ENCODE measurements at places on chromosomes 2 and 18.

GRCh38 chr2:88190808-88191721, 20.9 kb downstream of the THNSL2 start:
- no peak for DNase-seq

DNA sequence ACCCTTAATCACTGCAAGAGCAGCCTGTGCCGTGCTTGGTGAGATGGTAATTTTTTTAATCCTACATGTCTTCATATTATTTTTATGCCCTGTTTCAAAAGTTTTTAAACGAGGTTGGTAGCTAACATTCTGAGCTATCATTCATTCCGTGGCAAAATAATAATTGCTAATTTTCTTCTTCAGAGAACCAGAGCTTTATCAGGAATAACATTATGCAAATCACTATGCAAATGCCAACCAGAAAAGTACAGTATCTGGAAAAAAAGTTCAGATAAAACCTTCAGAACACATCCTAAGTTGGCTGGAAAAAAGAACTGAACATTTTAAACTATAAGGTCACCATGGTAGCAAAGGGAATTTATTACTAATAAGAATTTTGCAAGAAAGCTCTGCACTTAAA, 165.1 kb upstream of the NABP1 start:
- DNase-seq = no peak

DNA sequence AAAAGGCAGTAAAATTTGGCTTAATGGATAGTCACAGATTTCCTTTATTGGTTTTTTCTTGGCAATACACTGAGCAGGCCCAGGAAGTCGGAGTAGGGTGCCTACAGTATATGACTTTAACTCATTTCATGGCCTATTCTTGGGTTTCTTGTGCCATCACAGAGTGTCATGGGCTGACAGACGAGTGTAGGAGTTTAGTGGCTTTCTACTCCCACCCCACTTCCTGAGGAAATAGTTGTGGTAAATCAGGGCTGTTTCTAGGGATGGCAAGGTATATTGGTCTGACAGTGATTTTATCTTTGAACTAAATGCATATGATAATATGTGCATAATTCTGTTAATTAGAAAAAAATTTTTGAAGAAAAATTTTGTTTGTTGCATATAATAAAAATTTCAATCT, 100.1 kb downstream of the PLCL1 start:
- DNase-seq = no peak

DNA sequence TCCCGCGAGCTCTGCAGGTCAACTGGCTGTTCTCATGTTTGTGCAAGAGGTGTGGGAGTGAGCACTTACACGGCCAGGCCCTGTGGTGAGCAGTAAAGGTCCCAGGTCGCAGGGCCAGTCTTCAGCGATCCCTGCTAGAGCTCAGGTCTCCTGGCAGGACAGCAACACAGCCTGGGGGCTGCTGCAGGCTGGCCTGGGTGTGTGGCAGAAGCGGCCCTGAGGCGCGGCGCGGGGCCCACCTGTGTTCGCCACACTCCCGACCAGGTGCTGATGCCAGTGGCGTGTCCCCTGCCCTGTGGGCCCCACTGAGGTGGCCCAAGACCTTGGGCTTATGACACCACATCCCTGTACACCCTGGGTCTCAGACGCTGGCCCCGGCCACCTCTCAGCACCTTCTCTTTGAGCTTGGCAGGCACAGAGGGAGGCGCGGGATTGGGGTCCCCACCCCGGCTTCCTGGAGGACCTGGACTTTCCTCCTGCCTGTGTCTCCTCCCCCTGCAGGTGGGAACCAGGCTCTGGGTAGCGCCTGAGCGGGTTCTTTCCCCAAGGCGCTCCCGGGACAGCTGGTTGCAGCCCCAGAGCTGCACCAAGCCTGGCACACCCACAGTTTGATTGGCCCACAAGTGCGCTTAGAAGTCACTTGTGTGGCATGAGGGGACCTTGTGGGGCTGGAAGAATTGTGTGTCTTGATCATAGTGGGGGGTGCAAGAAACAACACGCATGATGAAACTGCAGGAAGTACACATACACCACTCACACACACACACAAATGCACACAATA, 59.2 kb downstream of the TWIST2 start:
- DNase-seq = no peak

DNA sequence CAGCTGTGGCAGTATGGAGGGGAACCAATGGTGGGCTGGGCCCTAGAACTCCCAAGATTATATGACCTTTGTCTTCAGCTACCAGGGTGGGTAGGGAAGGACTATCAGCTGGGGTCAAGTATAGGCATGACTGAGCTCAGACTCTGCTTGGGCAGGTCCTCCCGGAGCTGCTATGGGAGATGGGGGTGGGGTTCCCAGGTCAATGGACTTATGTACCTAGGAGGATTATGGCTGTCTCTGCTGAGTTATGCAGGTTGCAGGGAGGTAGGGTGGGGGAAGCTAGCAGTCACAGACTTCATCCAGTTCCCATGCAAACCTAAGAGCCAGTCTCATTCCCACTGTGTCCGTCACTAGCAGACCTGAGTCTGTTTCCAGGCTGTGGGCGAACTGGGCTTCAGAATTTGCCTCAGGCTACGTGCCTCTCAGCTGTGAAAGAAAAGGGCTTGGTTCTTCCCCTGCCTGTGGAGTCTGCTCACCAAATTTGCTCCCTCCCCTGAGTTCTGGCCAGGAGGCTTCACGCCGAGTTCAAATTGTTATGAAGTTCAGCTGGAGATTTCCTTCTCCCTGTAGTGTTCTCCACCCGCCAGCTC, 985.8 kb upstream of the NRXN1 start:
- no peak for DNase-seq

DNA sequence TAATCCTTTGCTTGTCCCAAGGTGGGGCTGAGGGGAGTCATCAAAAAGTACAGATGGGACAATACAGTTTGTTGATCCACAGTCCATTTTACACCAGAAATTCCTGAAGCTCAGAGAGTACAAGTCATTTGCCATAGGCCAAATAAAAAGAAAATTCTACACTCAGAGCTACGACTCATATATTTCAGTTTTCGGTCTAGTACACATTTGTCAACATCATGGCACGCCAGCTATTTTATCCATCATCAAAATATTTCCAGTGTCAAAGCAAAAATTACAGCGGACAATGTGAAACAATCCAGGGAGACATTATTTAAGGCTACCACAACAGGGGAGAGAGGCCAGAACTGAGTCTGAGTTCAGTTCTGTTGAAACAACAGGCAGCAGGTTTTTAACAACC, 587.5 kb upstream of the DSEL start:
- DNase-seq = no peak

- DNase-seq = no peak
Observed at GRCh38 chr18:2656237-2656980, 883 bp downstream of the SMCHD1 start.

GRCh38 chr2:103004426-103004942, 242.7 kb downstream of the TMEM182 start:
- DNase-seq = no peak

GRCh38 chr2:28457237-28457636, 38.6 kb upstream of the PLB1 start:
- DNase-seq = no peak

GRCh38 chr2:224110811-224111210, 71.7 kb upstream of the SERPINE2 start:
- DNase-seq = no peak

GRCh38 chr2:121254748-121255147, 30.3 kb downstream of the TFCP2L1 start:
- no peak for DNase-seq

- peak; percentile 3 for DNase-seq
Observed at GRCh38 chr2:138078153-138078552, 113.9 kb downstream of the HNMT start.

GRCh38 chr2:160426604-160427003, 67.0 kb downstream of the RBMS1 start:
- DNase-seq = no peak

GRCh38 chr2:17540813-17541530, 476 bp downstream of the VSNL1 start:
- DNase-seq = no peak

- DNase-seq = no peak
Observed at GRCh38 chr2:214737188-214737587, 72.3 kb downstream of the BARD1 start.

DNA sequence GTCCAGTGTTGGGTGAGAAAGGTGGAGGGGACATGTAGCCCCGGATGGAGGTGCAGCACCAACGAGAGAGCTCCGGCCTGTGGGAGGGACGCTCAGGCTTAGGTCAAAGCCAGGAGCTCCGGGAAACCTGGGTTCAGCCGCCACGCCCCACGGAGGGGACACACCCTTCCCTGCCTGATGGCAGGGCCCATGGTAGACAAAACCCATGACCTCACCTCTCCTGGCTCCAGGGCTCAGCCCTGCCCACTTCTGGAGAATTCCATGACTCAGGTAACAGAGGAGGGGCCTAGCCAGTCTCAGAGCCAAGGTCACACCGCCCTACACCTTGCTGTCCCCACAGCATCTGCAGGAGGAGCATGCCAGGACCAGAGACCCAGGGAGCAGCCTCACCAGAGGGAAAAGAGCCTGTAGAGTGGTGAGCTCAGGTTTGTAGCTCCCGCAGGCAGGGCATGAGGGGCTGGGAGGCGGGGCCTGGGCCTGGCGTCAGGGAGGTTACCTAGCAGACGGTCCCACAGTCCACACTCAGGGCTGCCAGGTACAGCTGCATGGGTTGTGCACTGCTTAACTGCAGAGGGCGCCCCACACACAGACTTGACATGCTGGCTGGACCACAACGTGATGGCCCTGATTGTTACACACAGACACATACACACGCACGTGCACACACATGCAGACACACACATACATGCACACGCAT, 70.8 kb upstream of the SMAD7 start:
- DNase-seq = no peak

GRCh38 chr2:38600242-38600891, 2.4 kb downstream of the HNRNPLL start:
- DNase-seq = no peak

DNA sequence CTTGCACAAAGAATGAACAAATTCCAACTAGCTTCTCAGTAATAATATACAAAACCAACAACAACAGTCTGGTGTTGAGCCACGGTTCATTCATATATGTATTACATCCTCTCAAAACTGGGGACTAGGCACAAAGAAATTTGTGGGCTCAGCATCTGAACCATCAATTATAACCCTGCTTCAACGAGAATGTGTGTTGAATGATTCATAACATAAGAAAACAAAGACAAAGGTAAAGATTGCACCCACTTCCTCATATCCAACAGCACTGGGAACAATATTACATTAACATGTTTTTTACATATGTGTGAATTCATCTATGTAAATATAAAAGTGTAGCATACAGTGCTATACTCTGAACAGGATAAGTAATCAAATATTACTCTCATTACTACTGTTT, 144.8 kb downstream of the CDH2 start:
- no peak for DNase-seq

DNA sequence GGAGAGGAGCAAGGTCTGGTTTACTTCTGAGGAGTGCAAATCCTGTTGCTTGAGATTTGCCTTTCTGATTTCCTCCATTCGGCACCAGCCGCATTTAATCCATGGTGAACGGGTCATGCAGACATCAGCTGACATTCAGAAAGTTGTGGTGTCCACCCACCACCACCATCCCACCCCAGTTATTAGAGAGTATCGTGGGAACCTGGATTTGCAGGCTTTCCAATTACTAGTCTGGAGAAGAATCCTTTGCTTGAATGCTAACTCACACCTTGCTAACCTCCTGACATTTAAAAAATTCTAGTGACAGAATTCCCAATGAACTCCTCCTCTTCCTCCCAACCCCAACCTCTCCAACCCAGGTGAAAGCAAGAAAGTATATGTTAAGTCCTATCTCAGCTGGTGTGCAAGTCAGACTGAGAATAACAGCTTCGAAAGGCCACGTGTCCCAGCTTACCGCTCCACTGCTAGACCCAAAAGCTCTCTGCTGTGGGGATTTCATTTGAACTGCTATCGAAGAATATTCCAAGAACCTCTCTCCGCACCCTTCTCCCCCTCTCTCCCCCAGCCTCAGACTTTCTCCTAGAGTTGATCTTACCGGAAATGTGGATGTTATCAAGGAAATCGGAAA, 17.7 kb downstream of the BCL11A start:
- DNase-seq = no peak

DNA sequence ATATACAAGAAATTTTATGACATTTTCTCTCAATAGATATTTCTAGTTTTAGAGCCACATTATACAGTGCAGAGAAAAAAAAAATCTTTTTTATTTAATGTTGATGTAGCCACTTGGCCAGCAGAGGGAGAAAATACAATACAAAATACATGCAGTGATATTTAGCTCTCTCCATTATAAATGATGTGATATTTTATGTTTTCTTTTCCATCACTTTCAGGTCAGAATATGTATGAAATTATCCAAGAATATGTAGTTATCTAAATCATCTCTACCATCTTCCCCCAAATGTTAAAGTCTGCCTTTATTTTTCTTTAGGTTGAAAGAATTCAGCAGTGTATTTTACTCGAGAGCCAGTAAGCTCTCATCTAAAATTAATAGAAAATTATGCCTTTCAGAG, 533.6 kb upstream of the FSHR start:
- DNase-seq = no peak

GRCh38 chr2:190446750-190447516, 38.8 kb downstream of the MFSD6 start:
- DNase-seq = no peak

GRCh38 chr18:69402533-69402989, 1.9 kb downstream of the DOK6 start:
- DNase-seq = no peak

DNA sequence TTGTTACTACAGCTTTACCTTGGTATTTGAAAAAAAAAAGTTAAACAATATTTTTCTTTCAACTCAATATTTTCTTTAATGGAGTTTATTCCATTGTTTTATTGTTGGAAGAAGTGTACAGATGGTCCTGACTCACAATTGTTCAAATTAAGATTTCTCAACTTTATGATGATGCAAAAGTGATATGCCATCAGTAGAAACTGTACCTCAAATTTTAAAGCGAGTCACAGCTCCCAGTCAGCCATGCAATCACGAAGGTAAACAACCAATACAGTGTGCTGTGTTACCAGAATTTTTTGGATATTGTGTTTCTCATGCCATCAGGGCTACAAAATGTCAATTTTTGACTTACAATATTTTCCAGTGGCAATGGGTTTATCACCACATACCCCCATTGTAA, 54.0 kb upstream of the COL5A2 start:
- no peak for DNase-seq

DNA sequence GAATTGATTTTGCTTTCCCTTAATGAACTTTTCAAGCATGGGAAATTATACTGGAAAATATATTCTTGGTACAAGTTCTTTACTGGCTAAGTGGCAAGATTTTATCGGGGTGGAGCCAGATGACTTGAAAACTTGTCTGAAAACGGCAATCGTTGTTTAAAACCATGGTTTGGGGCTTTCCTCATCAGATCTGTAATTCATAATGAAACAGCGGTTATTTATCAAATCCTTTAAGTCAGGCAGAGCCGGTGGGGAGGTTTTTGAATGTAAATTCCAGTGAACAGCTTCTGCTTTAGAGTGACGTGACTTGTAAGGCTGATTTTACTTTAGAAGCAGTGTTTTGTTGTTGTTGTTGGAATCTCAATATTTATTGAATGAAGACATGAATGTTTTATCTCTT, 2.6 kb downstream of the SEC11C start:
- DNase-seq = no peak

DNA sequence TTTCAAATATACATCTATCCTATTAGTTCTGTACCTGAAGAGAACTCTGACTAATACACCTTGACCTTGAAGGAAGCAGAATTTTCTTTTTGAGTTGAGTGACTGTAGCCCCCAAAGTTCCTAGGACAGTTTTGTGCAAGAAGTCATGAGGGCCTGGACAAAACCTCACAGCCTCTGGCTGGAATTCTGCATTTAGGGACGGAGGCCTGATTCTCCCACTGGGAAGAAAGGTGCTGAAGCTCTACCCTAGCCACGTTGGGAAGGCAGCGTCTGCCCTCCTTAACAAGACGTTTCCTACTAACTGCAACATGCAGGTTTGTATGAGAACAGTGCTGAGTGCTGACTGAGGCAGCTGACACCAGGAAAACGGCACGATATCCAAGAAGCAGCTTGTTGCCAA, 74.4 kb upstream of the ZCCHC2 start:
- no peak for DNase-seq
